Posterior cingulate gyrus (tissue), 11 donors: ENCODE measurements at places on chromosomes 12 and 14.

GRCh38 chr12:78157199-78157598, 326.5 kb downstream of the NAV3 start:
- DNase-seq: no peak

GRCh38 chr12:109743076-109743910, 29.7 kb downstream of the FAM222A start:
- DNase-seq: no peak

DNA sequence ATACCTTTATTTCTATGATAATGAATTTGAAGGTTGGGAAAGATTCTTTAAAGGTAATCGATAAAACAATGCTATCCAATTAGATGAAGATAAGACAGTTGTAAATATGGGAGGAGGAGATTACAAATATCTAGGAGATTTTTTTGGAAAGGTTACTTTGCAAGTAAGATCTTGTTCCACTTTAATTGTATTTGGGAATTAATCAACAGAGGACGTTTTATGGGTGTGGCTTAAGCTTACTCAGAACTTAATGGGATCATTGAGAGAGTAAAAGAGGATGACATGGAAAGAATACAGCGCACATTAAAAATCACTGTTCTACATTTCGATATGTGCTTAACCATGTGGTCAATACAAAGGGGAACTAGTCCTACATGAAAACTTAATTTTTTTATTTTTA, 3.5 kb upstream of the LRIG3 start:
- no peak for DNase-seq

GRCh38 chr14:39554576-39554975, 122.3 kb upstream of the FBXO33 start:
- no peak for DNase-seq

DNA sequence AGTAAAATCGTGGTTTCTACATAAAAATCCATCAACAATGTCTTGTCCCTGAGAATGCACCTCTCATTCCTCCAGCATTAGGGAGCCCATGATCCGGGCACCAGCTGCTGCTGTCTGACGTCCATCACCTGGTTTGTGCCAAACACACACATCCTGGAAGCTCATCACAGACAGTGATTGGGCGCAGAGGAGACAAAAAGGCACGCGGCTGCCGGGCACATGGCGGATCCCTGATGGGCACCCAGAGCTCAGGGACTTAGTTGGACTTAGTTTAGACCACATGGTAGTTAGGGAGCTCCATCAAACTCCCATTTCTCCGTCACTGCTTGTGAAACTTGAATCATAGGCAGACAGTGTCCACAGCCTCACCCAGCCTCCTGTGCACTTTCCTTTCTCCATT, 1059.3 kb downstream of the TMEM121 start:
- no peak for DNase-seq

- DNase-seq: no peak
These were observed 151.7 kb downstream of the RPAP3 start for GRCh38 chr12:47554046-47554653.

DNA sequence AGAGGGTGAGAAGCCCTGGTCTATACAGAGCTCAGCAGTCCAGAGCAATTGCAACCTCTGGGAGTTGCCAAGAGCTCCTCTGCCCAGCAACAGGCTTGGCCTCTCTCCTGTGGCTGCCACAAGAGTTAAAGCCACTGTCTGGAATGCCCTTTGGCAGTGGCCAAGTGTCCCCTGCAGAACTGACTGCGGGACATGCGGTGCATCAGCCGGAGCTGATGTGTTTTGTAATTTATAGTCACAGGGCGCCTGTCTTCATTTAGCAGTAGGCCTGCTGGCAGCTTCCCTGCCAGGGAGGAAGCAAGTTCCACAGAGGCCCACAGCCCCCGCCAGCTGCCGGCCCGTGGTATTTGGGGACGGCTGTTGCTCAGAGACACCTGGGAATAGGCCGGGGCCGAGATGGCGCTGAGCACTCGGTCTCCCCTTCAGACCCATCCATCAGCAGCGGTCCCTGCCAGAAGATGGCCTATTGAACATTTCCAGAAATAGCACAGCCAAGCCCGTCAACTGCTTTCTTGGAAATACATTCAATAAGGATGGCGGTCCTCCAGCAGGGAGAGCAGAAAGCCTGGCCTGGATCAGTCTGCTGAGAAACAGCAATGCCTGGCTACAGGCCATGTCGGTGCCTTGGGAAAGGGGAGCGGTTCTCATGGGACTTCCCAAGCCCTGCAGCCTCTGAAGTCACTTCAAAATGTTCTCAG, 217.4 kb downstream of the CRADD start:
- DNase-seq: peak; percentile 59

- DNase-seq: no peak
These were observed 81.4 kb upstream of the FERMT2 start for GRCh38 chr14:53032161-53032803.

DNA sequence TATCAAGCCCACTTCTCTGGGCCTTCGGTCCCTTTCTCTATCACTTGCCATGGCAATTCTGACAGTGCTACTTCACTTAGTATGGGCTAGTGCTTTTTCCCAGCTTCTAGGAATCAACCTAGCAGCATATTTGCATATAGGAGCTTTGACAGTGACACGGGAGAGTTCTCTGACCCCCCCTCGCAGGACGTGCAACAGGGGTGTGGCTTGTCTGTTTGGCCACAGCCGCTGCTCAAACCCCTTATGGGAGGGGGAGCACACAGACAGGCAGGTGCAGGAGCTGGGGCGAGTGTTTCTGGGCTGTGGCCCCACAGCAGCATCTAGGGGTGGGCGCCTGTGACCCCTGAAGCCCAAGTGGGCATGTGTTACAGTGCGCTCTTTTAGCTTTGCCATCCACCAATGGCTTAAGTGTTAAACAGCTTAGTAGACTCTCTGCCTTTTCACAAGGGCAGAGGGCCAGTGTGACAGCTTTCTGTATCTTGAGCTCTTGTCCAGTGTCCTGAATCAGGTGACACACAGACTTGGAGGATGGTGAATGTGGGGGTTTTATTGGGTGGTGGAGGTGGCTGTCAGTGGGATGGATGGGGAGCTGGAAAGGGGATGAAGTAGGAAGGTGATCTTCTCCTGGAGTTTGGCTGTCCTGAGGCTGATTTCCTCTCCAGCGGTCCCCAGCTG, 229.3 kb downstream of the PCNX1 start:
- DNase-seq: no peak

DNA sequence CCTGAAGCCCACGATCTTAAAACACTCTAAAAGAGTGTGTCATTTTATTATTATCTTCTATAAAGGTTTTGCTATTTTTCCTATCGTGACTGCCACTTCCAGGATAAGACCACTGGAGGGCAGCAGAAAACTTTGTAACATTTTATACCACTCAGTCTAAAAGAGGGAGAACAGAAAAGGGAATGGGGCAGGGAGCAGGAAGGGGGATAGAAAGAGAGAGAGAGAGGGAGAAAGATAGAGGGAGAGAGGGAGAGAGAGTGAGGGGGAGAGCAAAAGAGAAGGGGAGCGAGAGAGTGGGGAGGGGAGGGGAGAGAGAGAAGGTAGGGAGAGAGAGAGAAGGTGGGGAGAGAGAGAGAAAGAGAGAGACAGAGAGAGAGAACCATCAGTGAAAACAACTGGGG, 2.0 kb upstream of the ART4 start:
- no peak for DNase-seq

DNA sequence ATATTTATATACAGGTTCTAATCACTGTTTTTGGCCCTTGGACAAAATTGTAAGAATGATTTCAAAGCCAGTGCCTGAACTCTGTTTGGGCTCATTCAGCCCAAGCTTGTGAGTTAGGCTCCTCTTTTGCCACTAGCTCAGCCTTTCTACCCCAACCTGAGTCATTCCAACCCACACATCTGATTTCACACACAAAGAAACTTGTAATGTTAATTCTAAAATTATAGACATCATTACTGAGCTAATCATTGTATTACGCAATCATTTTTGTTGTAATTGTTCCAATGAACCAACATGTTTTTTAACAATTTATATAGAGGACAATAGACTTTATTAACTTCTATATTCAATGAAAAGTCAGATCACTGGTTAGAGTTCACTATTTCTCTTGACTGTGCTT, 441.1 kb downstream of the ETNK1 start:
- no peak for DNase-seq

GRCh38 chr12:59780605-59781135, 184.8 kb downstream of the SLC16A7 start:
- no peak for DNase-seq

DNA sequence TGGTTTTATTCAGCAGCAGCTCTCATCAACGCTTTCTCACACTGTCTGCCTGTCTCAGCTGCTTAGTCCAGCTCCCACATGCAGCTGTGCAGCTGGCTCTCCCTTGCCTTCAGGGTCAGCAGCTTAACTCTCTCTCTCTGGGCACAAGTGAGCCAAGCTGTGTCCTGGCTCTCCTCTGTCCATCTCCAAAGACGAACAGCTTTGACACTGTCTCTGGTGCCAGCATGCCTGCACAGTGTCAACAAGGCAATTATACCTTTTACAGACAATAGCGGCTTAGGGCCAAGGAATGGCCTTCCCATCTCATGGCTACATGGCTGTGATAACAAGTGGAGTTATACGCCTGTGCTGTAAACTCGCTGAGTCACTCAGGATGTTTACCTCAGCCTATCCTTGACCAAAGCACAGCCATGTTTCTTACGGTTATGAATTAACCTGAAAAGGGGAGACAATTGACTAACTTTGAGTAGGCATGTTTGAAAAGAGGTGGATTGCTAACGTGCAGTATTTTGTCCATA, 38.4 kb upstream of the MANSC4 start:
- DNase-seq: no peak

DNA sequence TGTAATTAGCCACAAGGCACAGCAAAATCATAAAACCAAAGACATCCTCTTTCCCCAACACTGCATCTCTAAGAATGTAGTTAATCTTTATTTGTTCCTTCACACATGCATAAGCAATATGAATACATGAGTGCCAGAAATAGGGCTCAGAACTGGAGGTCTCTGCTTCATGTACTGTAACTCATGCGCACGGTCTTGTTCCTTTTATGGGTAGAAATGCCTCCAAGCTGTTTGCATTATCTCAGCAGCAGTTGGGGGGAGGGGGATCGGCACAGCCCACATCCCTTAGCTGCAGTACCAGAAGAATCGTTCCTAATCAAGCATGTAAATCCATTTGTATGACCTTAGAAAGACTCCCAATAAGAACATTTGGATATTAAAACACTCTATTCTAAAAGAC, 20.0 kb downstream of the RHOJ start:
- DNase-seq: no peak

- no peak for DNase-seq
These were observed 1020.3 kb downstream of the LRFN5 start for GRCh38 chr14:42626986-42627385.

DNA sequence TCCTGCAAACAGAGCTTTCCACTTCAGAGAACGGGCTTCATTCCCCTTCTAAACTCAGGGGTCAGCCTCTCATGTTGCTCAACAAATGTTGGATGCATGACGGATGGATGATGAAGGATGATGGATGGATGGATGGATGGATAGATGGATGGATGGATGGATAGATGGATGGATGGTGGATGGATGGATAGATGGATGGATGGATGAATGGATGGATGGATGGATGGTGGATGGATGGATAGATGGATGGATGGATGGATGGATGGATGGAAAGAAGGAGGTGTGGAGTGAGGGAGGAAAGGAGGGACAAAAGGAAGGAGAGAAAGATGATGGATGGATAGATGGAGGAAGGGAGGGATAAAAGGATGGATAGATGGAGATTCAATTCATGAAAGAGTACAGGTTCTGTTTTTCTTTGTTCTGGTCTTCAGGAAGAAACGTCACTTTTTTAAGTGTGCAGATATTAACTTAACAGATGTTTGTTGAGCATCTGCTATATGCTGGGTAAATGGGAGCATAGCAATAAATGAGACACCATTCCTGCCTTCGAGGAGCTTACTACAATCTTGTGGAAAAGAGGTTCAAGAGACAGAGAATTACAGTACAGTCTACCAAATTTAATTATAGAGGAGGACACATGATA, 41.7 kb upstream of the PRIMA1 start:
- DNase-seq: no peak

GRCh38 chr14:39876916-39877315, 444.7 kb upstream of the FBXO33 start:
- DNase-seq: no peak

DNA sequence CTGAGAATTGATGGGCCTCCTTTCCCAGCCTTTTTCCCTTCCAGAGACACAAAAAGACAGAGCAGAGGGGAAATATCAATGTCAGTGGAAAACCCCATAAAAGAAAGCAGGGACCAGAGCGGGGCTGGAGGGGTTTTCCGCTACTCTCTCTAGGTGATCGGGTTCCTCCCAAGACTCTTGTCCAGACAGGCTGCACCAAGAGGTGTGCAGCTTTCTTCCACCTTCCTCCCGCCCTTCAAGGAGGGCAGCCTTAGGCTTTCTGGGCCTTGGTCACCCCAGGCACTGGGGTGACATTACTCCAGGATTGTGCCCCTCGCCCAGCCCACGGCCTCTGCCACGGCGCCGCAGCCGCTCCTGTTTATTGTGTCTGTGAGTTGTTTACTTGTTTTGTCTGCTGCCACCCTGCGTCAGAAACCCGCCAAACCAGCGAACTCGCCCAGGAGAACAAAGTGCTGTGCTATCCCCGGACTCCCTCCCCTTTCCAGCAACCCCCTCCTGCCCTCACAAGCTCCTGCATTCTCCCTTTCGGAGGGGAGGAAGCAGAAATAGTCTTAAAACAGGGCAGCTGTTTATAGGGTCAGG, 6.7 kb upstream of the HOXC6 start:
- DNase-seq: no peak

DNA sequence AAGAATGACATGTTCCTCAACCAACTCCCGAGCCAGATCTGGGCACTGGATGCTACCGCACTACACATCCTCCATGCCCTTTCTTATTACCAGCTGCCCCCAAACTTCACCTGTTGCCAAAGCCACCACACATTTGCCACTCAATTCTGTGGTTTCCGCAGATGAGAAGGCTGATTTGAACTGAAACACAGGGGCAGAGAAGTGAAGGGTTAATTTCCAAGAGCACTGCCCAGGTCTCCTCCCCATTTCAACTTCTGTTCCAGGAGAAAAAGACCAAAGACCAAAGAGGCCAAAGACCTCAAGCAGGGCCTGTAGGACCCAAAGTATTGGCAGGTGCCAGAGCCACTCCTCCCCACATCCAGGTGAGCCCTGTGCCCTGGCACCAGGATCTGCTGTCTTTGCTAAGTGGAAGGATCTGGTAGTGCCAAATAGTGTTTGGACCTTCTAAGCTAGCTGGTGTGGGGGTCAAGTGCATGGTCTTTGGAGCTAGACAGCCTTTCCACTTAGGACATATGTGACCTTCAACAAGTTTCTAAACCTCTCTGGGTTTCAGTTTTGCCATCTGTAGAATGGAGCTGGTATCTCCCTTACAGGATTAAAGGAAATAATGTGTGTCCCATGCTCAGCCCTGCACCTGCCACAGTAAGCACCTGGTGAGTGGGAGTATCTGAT, 8.0 kb downstream of the DHRS1 start:
- DNase-seq: no peak

DNA sequence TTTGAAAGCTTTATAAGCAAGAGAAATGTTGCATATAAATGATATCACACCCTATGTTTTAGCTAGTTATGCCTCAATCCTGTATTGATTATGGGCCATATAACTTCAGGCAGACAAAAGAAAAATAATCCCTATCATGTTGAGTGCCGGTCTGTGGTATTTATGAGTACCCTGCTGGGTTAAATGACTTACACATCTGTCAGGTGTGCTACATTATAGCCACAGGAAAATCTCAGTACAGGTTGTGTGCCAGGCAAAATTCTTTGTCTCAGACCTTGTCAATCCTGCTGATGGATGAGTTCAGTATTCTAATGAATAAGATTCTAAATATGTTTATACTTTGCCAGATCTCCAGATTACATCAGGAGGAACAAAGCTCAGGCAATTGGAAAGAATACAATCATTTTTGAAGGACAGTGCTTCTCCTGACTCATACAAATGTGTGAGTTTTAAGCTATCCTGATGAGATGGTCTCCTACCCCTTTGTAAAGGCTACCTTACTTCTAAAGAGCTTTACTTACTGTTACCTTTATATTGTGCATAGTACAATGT, 109.8 kb upstream of the FOXG1 start:
- DNase-seq: no peak
